ENCODE measurements at places on chromosomes 11 and 22.

GRCh38 chr11:111283945-111284481, 14.3 kb upstream of the POU2AF3 start:
- no peak for DNase-seq

DNA sequence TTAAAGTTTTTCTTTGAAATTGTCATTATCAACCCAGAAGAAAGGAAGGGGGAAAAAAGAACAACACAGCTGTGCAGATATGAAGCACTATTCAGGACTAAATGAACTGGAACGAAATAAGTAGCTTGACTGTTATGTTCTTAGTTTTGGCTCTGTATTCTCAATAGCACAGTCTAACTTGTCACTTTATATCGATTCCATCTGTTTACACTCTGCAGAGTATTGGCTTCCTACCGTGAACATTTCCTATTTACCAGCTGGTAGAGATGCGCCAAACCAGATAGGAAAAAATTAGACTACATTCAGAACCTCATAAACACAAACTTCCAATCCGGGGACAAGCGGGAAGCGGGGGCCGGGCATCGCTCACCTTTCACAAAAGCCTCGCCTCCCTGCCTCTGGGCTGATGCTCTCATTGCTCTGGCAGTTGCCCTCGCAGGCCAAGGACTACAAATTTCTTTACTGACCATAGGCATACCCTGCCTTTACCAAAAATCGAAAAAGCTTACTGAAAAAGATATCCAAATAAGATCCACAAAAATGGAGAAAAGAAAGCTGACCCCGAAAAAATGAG, 66.2 kb downstream of the EFCAB6 start:
- no peak for DNase-seq

GRCh38 chr22:22908941-22909604, 21.5 kb downstream of the IGLL5 start:
- no peak for DNase-seq

DNA sequence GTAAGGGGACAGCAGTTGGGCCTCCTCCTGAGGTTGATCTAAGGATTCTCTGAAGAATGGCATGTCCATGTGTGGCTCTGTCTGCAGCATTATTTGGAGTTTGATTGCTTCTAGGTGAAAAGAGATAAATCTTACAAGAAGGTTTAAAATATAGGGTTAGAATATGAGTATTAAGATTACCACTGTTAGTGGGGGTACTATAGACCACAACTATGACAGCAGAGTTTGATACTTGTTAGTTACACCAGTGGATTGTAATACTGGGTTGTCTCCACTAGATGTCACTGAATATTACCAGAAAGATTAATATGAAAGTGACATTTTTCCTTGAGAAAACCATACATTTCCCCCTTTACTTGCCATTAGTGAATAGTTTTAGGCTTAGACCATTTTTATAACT, 47.9 kb downstream of the ZNF280B start:
- DNase-seq = peak; percentile 6

DNA sequence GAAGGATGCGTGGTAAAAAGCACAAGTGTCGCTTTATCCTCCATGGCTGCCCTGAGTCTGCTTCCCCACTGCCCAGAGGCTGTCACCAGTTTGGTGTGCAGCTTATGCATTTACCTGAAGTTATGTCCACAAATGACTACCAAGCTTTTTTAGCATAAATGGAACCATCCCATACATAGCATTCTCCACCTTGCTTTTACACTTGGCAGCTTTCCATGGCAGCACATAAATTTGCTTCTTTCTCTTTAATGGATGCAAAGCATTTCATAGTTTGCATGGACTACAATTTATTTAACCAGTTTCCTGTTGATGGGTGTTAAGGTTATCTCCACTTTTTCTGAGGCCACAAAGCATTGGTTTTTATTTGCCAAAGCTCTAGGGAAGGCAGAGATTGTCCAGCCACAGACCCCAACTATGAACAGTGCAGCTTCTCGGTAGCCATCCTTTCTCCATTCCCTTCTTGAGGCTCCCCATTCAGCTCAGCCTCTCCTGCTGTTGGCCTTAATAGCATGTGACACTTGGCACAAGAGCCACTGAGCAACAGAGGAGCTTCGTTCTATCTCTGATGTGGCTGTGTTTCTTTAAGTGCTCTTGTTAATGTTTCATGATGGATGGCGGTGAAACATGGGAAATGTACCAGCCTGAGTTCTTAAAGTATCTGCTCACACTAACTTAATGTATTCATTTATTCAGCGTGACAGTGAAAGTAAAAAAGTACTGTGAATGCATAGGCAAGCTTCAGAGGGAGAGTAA, 59.8 kb upstream of the NAV2 start:
- no peak for DNase-seq

GRCh38 chr11:32032052-32032451, 58.8 kb upstream of the RCN1 start:
- no peak for DNase-seq

- no peak for DNase-seq
These were observed 111.3 kb upstream of the OR4B1 start for GRCh38 chr11:48105096-48105990.

DNA sequence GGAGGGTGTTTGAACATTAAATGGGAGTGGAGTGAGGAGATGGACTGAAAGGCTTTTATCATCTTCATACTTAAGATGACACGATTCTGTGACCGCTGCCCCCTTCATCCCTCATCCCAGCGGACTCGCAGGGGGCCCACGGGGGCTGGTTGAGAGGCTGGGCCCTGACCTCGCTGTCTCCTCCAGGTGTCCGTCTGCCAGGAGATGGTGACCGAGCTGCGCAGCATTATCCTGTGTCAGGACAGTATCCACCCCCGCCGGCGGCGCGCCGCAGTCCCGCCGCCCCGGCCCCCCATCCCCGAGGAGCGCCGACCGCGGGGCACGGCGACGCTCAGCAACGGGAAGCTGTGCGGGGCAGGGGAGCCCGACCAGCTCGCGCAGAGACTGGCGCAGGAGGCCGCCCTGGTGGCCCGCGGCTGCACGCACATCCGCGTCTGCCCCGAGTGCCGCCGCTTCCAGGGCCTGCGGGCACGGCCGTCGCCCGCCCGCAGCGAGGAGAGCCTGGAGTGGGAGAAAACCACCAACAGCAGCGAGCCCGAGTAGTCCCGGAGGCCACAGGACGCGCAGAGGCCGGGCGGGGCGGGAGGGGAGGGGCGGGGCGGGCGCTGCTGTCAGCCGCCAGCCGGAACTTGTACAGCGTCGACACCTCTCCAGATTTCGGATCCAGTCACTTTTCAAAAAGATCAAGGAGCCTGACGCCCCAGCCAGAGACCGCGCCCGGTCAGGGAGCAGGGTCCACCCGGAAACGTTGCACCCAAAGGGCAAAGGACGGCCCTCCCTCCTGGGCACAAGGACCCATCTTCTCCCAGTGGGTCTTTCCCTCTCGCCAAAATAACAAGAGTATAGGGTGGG, 38.0 kb upstream of the TBCEL start:
- DNase-seq = peak; percentile 27

GRCh38 chr11:73972187-73972586, 10.5 kb downstream of the UCP2 start:
- no peak for DNase-seq

GRCh38 chr11:33521384-33521783, 179.2 kb downstream of the C11orf91 start:
- DNase-seq = no peak

- no peak for DNase-seq
These were observed 134.1 kb upstream of the TMEM45B start for GRCh38 chr11:129681344-129682114.

DNA sequence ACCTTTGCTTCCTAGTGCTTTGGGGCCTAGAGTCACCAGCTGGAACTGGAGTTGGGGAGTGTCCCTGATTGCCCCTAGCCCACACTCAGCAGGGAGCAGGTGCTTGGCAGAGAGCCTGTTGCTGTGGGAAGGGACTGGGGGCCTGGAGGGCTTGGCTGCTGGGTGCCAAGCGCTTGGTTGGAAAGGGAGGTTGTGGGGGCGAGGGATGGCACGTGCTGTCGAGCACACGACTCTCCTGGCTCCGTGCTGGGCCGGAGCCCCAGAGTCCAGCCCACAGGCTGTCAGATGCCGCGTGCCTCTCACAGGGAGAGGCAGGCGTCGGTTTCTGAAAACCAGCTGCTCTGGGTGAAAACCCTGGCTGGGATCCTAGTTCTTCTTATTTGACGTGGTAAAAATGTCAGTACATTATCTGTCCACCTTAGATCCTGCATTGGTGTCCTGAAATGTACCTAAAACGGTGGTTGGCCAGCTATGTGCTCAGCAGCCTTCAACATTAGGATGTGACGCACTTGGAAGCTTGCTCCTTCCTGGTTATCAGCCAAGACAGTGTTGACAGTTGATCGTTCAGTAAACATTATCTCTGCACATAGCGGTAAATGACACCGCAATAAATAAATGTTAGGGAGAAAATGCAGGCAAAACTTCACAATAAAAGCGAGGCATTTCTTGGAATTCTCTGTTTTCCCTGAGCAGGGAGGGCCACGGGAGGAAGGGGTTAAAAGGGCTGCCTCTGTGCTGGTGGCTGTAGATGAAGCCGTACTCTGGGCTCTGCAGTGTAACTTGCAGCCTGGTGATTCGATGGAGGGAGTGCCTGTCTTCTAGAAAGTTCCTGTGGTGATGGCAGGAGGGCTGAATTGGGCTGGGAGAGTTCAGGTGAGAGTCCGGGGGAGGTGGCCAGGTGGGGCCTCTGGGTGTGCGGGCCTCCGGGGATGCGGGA, 29.2 kb downstream of the GRAMD4 start:
- no peak for DNase-seq

DNA sequence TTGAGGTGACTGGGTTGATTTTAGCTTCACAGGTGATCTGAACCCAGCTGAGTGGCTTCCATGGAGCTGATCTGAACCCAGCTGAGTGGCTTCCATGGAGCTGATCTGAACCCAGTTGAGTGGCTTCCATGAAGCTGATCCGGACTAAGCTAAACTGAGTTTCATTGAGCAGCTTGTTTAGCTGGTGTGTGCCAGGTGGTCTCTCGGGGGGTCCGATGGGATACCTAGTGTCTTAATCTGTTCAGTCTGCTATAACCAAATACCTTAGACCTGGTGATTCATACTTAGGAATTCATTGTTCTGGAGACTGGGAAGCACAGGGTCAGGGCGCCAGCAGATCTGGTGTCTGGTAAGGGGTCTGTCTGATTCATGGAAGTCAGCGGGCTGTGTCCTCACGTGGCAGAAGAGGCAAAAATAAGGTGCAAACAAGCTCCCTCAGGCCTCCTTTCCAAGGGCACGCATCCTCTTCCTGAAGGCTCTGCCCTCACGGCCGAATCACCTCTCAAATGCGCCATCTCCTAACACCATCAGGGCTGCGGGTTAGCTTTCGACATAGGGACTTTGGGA, 52.5 kb upstream of the KCNQ1OT1 start:
- DNase-seq = no peak

GRCh38 chr22:46107753-46108563, 42.4 kb upstream of the PPARA start:
- DNase-seq = no peak

GRCh38 chr11:128717516-128717915, 23.6 kb downstream of the FLI1 start:
- no peak for DNase-seq

GRCh38 chr22:39277142-39277607, 32.4 kb upstream of the PDGFB start:
- DNase-seq = no peak

GRCh38 chr22:47419239-47419638, 656.8 kb downstream of the TBC1D22A start:
- DNase-seq = no peak

DNA sequence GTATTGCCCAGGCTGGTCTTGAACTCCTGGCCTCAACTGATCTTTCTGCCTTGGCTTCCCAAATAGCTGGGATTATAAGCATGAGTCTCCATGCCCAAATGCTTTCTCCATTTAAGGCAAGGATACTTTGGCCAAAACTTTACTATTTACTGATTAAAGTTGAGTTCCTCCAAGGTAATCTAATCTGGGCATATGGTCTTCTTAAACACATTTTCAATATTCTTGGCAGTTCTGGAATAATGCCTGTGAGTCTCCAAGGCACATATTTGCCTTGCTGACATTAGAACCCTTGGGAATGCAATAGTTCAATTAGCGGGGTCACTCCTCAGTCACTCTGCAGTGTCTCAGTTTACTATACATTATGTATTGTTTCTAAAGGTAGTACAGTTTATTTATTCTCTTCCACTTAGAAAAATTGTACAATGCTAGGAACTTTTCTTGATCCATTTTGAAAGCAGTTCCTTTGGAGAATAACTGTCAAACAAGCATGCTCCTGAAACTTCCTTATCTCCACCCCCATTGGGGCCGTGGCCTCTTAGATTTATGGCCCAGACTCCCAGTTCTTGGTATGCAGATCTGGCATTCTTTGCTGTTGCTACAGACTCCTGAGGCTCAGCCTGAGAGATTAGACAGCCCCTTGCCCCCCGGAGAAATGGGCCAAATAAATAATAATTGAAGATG, 13.1 kb upstream of the RAB38 start:
- no peak for DNase-seq

DNA sequence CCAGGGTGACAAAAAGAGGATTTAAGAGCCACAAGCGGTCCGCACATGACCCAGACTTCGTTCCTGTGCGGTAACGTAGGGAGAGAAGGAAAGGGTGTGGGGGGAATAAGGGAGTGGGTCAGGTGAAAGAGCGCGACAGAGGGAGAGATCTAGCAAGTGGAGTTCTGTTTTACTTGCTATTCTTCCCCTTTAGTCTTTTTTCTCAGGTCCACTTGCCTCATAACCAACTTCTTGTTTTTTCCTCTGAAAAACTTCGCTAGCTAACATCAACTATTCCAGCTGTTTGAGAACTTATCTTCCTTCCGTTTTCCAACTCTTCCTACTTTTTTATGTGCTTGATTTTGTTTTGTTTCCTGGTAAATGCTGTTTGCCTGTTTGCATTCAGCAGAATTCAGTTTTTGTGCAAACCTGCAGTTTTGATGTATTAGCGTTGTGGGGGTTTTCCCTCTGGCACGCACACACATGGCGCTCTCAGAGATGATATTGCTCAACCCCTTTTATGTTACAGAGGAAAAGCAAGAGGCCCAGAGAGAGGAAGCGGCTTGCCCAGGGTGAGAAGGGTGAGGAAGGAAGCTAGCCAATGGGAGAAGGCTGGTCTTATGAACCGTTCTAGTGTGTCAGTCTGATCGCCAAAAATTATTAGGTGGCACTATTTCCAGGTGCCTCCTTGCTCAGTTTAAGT, 592 bp upstream of the CTSC start:
- peak; percentile 92 for DNase-seq

GRCh38 chr11:70319396-70320076, 49.0 kb downstream of the PPFIA1 start:
- DNase-seq = no peak

Data from activated CD4-positive, alpha-beta T cell treated with anti-CD3 and anti-CD28 coated beads, Interleukin-2, amount 50 U/mL, for 16 hours (primary cell).